ENCODE measurements at places on chromosomes 7 and 10.

DNA sequence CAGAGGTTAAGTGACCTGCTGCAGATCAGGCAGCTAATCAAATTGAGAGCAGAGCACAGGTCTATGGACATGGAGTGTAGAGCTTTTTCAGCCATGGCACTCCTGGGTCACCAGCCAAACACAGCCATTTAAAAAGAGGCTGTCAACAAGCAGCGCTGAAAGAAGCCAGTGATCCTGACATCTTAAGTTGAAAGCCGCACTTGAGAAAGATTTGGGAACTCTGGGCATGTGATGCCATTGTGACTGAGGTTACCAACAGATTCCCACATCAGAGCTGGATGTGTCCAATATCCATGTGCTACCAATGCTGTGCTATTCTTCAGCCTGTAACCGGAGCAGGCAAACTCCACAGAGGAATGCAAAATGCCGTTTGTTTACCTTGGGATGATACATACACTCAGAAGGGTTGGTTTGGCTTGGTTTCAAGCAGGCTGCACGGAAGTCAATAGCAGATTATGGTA lies 56.2 kb upstream of the ABLIM1 start:
- peak; percentile 91 for DNase-seq

- no peak for DNase-seq
These were observed 113.8 kb upstream of the CACUL1 start for GRCh38 chr10:118868589-118868988.

DNA sequence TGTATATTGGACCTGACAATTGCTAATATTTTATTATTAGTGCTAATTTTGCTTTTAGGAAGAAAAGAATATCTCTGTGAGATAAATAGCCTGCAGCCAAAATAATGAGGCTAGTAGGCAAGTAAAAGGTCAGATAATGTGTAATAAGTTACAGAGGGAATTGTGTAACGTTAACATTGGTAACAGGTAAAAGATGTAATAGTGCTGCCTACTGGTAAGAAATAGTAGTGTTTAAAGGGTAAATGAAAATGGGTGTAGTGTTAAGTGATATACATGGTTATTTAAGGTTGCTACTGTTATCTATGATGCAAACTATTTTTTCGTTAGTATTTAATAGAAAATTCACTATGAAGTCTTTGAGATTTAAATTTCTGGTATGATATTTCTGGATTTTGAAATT lies 9.2 kb upstream of the FOXP2 start:
- no peak for DNase-seq

GRCh38 chr10:91820144-91820543 lies 21.9 kb downstream of the TNKS2 start:
- no peak for DNase-seq

DNA sequence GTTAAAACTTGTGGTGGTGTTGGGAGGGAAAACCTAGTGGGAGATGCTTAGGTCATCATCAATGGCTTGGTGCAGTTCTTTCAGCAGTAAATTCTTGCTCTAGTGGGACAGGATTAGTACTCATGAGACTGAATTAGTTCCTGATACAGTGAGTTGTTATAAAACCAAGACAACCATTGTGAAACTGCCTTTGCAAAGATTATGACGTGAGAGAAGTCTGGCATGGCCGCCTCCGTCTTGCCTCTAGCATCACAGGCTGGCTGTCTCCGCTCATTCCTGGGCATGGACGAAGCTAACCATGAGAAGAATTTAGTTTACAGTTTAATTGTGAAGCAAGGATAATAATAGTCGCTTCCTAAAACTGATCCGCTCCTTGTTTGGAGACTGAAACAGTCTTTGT lies 186.4 kb downstream of the KIF20B start:
- no peak for DNase-seq

DNA sequence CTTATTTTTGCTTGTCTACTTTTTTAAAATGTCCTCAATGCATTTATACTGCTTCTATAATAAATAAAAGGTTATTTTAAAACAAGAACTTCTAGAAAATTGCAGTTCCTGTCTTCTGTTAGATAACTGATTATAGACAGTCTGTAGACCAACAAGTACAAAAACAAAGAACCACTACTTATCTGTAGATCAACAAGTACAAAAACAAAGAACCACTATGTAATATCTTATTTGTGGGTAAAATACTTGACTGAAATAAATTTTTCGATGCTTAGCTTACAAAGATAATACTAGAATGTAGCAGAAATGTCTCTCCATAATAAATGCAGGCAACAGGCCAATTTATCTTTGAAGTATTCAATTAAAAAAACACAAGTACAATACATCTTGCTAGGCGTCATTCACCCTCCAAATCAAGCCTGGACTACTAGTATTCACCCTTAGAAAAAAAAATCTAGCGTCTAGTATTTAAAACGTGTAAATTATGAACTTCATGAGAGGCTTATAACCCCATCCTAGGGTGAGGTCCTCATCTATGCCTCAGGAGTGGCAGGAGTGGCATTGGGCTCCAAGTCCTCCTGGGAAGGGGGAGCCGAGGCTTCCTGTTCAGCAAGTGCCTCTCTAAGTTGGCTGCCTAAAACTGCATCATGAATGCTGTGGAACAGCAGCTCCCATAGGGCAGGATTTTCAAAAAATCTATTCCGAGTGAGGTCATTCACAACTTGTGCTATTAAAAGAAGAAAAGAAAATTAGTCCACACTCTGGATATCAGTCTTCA lies 26.6 kb downstream of the PSMC2 start:
- no peak for DNase-seq

GRCh38 chr10:19750972-19751371 lies 65.3 kb upstream of the PLXDC2 start:
- no peak for DNase-seq

- no peak for DNase-seq
These were observed 62.8 kb downstream of the TACC2 start for GRCh38 chr10:122051609-122052385.

DNA sequence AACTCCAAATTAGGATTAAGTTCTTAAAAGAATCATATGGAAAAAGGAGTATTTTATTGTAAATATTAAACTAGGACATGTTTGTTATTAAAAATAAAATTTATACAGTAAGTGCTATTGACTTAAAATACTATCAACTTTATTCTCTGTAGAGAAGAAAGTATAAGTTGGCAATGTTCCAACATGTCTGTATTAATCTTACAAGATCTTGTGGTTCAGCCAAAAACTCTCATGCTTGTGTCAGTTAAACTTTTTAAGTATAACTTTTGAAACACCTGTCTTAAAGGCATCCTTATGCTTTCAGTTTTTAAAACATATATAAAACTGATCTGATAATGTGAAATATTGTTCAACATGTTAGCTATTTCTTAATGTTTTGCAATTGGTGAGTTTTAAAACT lies 160.7 kb downstream of the ZEB1 start:
- no peak for DNase-seq

GRCh38 chr7:47211519-47211973 lies 370.4 kb downstream of the TNS3 start:
- DNase-seq, result no peak
